ENCODE measurements at places on chromosomes 12 and 14.

GRCh38 chr12:19515179-19515578 lies 75.9 kb downstream of the AEBP2 start:
- DNase-seq: no peak

DNA sequence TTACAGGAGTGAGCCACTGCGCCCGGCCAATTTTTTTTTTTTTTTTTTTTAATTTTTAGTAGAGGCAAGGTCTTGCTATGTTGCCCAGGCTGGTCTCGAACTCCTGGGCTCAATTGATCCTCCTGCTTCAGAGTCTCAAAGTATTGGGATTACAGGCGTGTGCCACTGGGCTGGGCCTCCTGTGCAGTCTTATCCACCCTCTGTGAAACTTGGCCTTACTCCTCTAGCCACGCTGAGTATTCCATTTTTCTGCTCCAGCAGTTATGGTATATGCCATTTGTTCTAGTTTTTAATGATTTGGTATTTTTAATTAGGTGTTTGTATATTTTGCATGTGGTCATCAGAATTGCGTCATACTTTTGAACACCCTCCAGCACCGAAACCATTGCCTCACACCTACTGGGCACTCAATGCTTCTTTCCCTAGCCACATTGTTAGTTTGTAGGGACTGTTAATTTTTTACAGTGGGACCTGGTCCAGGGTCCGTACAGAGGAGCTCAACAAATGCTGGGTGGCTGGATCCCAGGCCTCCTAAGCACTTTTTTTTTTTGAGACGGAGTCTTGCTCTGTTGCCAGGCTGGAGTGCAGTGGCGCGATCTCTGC lies 11.4 kb downstream of the RIOX1 start:
- no peak for DNase-seq

DNA sequence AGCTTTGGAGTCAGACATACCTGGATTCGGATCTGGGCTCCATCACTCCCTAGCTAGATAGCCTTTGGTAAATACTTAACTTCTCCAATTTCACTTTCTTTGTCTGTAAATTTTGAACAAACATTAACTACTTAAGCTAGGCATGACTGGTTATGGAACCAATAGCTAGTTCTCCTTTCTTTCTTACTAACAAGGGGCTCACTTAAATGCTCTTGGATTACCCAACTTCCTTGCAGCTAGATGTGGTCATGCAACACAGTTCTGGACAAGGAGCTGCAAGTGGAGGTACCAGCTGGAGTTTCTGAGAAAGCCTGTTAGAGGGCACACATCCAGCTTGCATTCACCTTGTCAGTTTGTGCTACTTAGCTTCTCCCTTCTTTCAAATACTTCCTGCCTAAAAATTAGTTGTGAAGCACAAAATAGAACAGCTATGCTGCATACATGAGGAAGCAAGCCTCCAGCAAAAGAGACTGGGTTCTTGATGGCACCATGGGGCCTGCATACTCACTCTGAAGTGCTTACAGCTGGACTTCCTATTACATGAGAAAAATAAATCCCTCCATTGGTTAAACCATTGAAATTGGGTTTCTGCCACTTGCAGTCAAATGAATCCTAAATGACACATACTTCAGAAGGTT lies 210.1 kb upstream of the EEA1 start:
- no peak for DNase-seq

GRCh38 chr12:51390457-51390856 lies 749 bp downstream of the GALNT6 start:
- DNase-seq: no peak

- no peak for DNase-seq
These were observed 107.1 kb downstream of the NPAS3 start for GRCh38 chr14:33045760-33046159.

- DNase-seq: no peak
These were observed 40.5 kb downstream of the RPS29 start for GRCh38 chr14:49545716-49546115.

- no peak for DNase-seq
These were observed 844.0 kb upstream of the LRFN5 start for GRCh38 chr14:40762685-40763084.
